ENCODE measurements at places on chromosomes 6 and 20. TPM values are rescaled to one million over a fixed set of nuclear protein-coding genes. Genes with fewer than 3 reads are reported as not detected.
A peak's percentile ranks its signal among the peaks of the same experiment; 100 is the strongest.

GRCh38 chr6:43246301-43247113 lies 3.2 kb downstream of the TTBK1 start:
- DNase-seq: peak; percentile 90

GRCh38 chr20:36441027-36441414 lies 100.3 kb upstream of the MYL9 start:
- DNase-seq: no peak

DNA sequence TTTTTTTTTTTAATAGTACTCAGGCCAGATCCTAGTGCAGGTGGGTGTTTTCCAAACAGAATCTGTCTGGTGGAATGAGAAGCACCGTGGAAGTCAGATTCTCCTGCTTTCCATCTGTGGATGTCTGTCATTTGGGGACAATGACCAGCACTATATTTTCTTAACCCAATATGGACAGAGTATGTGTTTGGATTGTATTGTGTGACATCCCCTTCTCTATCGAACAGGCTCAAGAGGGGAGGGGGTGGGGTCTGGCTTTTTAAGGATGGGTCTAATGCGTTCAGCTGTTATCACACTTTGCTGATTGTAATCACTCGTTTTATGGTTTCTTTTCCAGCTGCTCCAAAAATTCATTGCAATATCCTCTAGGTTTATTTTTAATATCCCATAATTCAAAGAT lies 197.5 kb upstream of the CEP162 start:
- no peak for DNase-seq

GRCh38 chr20:64038224-64038564 lies 2.2 kb downstream of the C20orf204 start:
- no peak for DNase-seq

- DNase-seq: no peak
Observed at GRCh38 chr6:119865466-119866350, 516.1 kb upstream of the MAN1A1 start.

- DNase-seq: no peak
Observed at GRCh38 chr6:108714101-108714765, 134.0 kb upstream of the ARMC2 start.

DNA sequence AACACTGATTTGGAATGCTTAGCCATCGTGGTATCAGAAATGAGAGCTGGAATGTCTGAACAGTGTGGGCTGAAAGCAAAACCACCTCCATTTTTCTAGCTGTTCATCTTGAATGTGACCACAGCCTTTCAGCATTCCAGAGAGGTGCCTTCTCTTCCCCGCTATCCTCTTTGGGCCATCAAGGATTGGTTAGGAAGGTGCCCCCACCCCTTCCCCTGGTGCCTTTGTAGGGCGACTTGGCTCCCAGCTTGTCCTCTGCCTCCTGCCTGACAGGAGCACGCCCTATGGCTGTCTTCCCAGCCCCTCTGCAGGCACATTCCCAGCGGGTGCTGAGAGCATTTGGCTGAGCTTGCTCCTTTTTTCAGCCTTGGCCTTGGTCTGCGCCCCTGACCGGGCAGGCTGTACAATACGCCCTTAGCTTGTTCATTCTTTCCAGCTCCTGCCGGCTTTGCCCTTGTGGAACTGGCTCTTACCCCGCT lies 97.5 kb downstream of the ARMC2 start:
- DNase-seq: peak; percentile 53

- DNase-seq: no peak
Observed at GRCh38 chr20:40813029-40813431, 124.0 kb upstream of the MAFB start.

- no peak for DNase-seq
Observed at GRCh38 chr6:24547243-24547642, 52.5 kb downstream of the ALDH5A1 start.

- no peak for DNase-seq
Observed at GRCh38 chr6:131641554-131641953, 4.5 kb downstream of the ENPP3 start.

- DNase-seq: no peak
Observed at GRCh38 chr6:111990214-111990613, 63.7 kb upstream of the CCN6 start.

DNA sequence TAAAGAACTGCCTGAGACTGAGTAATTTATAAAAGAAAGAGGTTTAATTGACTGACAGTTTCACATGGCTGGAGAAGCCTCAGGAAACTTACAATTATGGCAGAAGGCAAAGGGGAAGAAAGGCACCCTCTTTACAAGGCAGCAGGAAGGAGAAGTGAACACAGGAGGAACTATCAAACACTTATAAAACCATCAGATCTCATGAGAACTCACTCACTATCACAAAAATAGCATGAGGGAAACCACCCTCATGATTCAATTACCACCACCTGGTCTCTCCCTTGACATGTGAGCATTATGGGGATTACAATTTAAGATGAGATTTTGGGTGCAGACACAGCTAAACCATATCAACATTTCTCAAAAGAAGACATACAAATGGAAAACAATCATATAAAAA lies 266.3 kb downstream of the EPM2A start:
- DNase-seq: no peak

- DNase-seq: peak; percentile 63
Observed at GRCh38 chr6:17585766-17586490, 14.2 kb upstream of the FAM8A1 start.

DNA sequence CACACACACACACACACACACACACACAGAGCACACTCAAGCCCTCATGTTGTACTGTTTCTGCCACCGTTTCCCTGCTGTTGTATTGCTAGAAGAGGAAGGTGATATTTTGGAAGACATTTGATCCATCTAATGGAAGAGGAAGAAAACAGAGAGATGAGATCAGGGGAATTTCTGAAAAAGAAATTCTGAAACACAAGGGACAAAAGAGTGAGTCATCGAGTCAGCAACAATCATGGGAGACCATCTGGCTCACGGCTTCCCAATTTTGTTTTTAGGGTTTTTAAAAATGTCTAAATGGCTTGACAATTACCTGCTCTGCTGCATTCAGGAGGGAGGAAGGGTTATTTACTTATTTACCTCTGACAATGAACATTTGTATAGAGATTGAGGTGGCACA lies 22.0 kb downstream of the SOX4 start:
- no peak for DNase-seq

DNA sequence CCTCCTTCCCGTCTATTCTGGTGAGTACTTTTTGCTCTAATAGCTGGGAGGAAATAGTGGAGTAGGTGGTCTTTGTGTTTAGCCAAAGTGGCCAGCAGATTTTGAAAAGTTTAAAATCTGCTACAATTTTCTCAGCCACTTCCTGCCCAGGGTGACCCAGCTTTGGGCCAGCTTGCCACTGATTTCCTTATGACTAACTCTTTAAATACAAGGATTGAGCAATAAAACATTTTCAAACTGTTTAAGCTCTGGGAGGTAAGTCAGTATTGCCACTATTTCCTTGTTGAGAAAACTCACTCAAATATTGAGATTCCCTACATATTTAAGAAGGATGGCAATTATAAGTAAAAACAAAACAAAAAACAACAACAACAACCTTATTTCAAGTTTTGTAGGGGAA lies 54.5 kb downstream of the TRMT11 start:
- DNase-seq: no peak

DNA sequence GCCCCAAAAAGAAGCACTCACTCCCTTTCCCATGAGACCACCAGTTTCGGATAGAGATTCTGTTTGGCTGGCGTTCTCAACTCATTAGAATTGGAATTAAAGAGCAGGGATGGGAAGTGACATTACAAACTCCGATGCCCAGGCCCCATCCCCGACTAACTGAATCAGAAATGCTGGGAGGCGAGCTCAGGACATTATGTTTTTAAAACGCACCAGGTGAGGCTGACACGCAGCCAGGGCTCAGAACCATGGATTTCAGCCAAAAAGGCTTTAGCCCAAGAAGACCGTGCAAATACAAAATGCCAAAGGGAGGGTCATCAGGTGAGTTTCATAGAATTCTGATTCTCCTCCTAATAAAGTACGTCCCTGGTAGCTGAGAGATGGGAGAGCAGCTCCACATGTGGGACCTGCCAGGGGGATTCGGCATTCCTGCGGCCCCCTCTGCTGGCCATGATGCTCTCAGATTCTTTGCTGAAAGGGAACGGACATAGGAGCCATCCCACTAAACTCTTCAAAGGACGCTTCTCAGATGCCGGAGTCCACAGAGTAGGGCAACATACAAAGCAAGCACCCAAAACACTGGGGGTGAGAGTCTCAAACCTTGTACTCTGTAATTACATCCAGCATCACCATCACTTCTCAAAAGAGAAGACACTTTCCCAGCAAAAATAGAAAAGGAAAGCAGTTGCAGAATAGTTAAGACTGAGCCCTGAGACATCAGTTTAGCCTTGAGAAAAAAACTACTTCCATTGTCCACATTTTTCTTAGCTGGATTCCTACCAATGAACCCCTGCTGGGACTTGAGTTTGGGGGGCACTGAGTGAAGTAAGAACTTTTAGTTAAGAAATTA lies 205.2 kb downstream of the BMP7 start:
- DNase-seq: no peak

- no peak for DNase-seq
Observed at GRCh38 chr6:30491991-30492952, 3.0 kb downstream of the HLA-E start.

DNA sequence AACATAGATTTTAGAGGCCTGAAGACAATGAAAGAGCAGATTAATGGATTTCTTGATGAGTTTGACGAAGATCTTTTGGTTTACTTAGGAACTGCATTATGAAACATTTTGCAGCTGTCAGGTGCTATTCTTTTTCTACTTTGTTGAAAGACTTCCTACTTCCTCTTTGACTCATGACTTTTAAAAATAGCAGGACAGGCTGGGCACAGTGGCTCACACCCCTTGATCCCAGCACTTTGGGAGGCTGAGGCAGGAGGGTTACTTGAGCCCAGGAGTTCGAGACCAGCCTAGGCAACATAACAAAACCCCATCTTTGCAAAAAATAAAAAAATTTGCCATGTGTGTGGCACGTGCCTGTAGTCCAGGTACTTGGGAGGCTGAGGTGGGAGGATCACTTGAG lies 52.0 kb downstream of the ITCH start:
- DNase-seq: no peak

DNA sequence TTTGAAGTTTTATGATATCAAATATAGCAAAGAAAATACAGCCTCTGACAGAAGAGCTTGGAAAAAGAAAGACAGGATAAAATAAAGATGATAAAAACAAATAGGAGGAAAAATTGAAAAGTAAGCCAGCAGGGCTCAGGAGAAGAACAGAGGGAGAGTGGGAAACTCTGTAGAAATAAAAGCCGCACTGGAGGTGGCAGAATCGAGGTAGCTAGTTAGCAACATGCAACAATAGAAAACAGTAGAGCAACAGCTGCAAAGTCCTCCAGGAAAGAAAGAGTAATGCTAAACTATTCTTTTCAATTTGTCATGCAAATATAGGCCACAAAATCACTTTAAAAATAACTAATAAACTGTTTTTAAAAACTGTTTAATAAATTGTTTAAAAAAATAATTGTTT lies 28.8 kb downstream of the HBS1L start:
- no peak for DNase-seq

KIF25 gene
- total RNA-seq: 0.56 TPM

TRIM31 gene
- total RNA-seq: 0.62 TPM

COL20A1 gene
- not detected for total RNA-seq

WFDC13 gene
- not detected for total RNA-seq

FAM184A gene
- 15.9 TPM for total RNA-seq

TCP11 gene
- not detected for total RNA-seq
